Gastroesophageal sphincter (tissue), 4 donors: ENCODE measurements at places on chromosomes 1 and 21. TPM values are rescaled to one million over a fixed set of nuclear protein-coding genes. Genes with fewer than 3 reads are reported as not detected.

- ATAC-seq: no peak
These were observed 29.3 kb downstream of the TNNT2 start for GRCh38 chr1:201348211-201348566.

DNA sequence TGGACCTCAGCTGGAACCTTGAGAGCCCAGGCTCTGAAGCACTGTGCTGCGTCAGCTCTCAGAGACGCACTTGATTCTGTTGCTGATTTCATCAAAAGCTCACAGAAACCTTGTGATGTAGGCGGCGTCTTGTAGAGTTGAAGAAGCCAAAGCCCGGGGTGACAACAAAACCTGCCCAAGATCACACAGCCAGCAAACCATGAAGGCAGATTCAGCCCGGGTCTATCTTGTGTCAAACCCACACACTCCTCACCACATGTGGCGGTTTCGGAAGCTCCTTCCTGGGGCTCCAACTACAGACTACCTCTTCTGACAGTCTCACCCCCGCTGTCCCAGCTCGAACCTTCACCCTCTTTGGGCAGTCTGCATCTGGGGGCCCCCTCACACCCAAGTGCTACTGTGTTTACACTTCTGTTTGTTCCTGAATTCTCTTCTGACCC lies 50.4 kb downstream of the TENT5C start:
- peak; percentile 36 for ATAC-seq

Gene KISS1
- total RNA-seq: not detected

DNA sequence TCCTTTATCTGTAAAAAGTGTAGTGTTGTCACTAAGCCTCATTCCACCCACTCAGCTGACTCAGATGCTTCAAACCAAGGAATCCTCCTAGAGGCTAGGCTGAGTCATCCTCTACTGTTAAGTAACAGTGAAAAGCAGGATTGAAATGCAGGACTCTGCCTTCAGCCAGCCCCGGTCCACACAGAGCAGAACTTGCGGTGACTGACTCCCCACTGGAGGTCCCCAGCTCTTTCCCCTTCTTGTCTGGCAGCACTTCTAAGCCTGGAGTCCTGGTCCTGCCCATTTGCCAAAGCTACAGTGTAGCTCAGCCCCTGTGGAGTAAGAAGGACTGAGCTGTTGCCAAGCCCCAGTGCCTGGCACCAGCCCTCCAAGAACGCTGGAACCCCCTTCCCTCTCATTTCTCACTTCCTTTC lies 1.7 kb downstream of the RAB7B start:
- peak; percentile 90 for ATAC-seq

- ATAC-seq: no peak
These were observed 28.2 kb upstream of the ANKRD13C start for GRCh38 chr1:70382682-70383081.

Gene LINGO4
- total RNA-seq: not detected

DNA sequence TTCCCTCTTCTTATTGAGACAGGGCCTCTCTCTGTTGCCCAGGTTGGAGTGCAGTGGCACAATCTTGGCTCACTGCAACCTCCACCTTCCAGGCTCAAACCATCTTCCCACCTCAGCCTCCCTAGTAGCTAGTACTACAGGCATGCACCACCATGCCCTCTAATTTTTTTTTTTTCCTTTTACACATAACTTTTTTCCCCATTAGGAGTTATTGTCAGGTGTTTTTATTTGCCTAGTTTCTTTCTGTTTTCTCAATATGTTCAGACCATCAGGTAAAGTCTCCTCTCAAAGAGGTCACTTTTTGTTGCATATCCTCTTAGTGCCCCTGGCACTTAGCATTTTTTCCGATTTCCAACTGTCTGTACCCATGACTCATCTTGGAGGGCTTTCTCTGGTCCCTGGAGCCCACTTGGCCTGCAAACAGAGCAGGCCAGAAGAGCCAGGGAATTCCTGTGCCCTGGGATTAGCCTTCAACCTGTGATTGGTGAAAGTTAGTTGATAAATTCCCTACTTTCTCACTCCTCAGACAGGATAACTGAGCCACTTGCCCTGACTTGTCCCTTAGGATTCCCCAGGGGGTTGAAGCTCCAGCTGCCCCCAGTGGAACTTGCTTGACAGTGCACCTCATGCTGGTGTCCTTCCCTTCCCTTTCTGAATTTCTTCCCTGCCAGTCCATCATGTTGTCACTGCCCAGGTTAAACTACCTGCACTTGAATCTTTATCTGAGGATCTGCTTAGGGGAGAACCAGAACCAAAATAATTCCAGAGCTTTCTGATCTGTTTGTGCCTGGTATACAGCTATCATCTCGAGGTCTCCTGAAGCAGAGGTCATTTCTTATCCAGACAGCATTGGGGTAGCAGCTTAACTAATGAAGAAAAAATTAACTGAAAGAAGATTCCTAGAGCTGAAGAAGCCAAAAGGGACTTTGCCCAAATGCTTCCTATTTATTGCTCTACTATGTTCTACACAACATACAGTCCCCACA lies 2.4 kb downstream of the NTPCR start:
- ATAC-seq: no peak

Gene HJV
- not detected for total RNA-seq

DNA sequence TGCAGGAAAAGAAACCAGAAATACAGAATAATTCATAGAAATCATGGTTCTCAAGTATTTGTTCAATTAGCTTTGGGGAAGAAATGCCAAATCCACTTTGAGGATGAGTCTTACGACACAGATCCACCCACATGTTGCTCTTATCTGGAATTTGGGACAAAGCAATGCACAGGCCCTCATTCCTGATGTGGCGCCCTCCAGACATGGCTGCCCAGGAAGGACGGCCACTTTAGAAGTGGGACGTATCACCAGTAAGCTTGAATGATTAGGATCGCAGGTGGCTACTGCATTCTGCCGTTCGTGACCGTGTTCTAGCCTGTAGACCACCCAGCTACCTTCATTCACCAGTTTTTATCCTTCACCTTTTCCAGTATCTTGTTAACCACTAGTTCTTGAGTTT lies 20.1 kb upstream of the NCMAP start:
- no peak for ATAC-seq

- no peak for ATAC-seq
These were observed 45.7 kb upstream of the COX20 start for GRCh38 chr1:244789731-244790130.

GRCh38 chr1:21436488-21437340 lies 3.2 kb upstream of the NBPF3 start:
- ATAC-seq: no peak

- no peak for ATAC-seq
These were observed 1.6 kb downstream of the IFI44 start for GRCh38 chr1:78651241-78651640.

GRCh38 chr1:203444171-203444576 lies 31.4 kb upstream of the PRELP start:
- no peak for ATAC-seq

- ATAC-seq: peak; percentile 14
These were observed 101.4 kb upstream of the PDE4B start for GRCh38 chr1:65691152-65691900.

DNA sequence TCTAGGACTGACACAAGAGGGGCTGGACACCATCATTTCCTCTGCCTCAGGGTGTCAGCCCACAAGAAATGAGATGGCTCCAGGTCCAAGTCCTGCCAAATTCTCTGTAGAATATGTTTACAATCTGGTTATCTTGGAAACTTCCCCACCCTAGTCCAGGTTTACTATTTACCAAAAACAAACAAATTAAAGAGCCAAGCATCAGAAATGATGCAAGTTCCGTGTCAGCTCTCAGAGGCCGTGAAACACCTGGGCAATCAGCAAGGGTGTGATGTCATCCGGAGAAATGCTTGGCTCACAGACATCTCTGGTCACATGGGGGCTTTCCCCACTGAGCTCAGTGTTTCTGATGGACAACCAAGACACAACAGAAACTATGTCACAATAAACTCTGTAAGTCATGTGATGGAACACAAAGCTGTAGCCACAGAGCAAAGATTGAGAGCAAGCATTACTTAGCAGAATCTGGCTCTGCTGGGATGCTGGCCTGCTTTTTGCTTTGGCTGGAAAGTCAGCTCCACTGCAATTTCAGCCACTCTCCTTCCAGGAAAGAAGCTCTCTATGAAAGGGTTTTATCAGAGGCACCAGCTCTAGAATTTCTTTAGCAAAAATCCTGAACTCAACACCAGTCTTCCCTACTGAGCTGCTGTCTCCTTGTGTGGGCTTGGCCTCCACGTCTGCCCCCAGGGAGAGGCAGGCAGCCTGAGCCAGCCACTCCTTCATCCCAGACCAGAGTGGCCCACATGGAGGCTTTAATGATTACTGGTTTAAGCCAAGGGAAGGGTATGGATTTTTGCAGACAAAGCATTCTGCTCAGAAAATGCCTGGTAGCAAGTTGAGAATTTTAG lies 55.9 kb downstream of the NENF start:
- peak; percentile 88 for ATAC-seq

DNA sequence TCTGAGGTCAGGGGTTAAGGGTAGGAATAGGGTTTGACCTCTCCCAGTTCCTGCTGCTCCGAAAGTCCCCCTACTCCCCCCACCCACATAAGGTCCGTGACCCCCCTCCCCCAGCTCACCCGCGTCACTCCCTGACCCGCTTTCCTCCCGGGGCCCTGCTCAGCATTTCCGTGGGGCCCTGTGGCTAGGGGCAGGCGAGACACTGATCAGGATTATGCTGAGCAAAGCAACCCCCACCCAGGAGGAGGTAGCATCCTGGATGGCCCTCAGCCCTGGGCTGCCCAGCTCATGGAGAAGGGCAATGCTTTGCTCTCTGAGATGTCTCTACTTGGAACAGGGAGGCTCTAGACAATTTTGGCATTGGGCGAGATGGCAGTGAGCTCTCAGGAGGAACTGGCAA lies 3.7 kb downstream of the RORC start:
- ATAC-seq: no peak

GRCh38 chr1:209633335-209633997 lies 18.8 kb downstream of the LAMB3 start:
- ATAC-seq: no peak

DNA sequence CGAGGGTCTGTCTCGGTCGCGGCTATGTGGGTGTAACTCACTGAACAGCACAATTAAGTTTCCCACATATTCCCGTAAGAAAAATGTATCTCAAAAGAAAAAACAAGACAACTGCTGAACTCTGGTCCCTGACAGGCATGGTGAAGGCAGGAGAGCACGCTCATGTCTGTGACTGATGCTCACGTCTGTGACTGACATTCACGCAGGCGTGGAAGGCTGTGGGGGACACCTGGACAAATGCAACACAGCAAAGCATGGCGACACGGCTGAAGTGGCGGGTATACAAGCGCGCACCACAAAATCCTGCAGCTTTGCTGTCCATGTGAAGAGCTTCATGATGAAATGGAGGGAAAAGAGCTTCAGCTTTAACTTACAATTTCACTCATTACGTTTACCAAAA lies 6.0 kb downstream of the PTTG1IP start:
- no peak for ATAC-seq

Gene ENSA
- 191 TPM for total RNA-seq

DNA sequence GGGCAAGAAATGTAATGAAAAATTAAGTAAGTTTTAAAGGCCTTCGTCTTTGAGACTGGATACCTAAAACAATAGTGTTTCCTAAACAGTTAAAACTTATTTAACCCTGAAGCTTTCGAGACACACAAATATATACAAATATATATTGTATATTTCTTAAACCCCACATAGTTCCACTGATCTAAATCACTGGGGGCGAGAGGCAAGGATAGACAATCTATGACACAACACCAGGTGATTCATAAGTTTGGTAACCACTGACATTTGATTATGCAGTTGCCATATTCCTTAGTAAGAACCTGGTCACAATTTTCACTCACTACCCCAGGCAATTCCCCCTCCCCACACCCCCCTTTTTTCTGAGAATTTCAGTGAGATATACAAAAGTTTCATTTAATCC lies 55.3 kb upstream of the BOLA1 start:
- ATAC-seq: no peak

Gene PADI2
- 0.12 TPM for total RNA-seq

Gene GBP2
- 164 TPM for total RNA-seq

Gene DISP3
- 0.19 TPM for total RNA-seq

Gene TMEM125
- 0.45 TPM for total RNA-seq

DNA sequence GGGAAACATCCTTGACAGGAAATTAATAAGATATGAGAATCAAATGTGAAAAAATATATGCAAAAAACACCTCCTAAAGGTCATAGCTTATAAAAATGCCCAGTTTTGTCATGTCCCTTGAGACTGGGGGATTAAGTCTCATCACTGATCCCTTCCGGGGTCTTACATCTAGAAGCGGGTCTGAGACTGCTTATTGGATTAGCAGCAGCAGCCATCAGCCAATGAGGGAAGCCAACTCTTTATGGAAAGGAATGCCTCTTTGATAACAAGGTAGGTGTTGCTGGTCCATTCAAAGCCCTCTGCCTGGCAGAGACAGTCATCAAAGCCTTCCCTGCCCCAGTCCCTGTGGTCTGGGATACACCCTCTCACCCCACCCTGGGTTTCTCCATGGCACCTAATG lies 3.9 kb upstream of the CACNA1S start:
- no peak for ATAC-seq

Gene KIF2C
- 0.81 TPM for total RNA-seq

Gene S100A8
- total RNA-seq: 745 TPM

DNA sequence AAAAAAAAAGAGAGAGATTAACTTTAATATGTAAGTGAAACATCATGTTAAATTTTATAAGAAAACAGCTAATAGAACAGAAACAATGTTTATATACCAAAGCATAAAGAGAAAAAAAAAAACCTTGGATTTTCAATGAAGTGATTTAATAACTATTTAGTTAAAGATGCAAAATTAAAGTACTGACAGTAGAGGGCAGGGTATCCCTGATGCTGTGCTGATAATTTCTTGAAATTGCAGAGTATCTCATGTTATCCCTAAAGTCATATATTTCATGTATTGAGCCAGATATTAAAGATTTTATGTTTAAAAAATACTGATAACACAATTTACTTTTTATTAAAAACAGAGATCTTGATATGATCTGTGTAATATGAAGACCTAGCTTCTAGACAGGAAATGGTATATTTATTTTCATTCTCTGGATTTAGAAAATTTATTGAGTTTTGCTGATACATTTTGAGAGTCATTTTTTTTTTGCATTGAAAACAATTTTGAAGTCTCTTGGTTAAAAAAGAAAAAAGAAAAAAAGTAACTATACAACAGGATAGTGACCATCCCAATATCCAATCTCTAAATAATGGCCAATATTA lies 273.2 kb downstream of the USP25 start:
- ATAC-seq: no peak

Gene ATXN7L2
- total RNA-seq: 1.6 TPM

DNA sequence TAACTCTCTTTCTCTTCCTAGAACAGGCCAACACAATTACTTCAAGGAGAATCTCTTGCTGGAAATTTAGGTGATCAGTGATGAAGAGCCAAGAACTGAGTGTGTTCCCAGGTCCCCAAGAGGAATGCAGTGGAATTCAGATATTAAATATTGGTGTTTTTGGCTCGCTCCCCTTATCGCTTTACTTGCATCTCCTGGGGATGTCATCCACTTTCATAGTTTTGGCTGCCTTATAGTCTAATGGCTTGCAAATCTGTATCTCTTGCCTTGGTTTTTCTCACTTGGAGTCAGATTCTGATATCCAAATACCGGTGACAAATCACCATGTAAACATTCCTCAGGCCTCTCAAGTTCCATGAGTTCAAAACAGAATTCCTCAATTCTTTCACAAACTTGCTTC lies 151.0 kb upstream of the C1orf87 start:
- ATAC-seq: no peak

Gene EDARADD
- 0.27 TPM for total RNA-seq
